ENCODE measurements at places on chromosomes 7 and 10. TPM values are rescaled to one million over a fixed set of nuclear protein-coding genes. Genes with fewer than 3 reads are reported as not detected.
A peak's percentile ranks its signal among the peaks of the same experiment; 100 is the strongest.

DNA sequence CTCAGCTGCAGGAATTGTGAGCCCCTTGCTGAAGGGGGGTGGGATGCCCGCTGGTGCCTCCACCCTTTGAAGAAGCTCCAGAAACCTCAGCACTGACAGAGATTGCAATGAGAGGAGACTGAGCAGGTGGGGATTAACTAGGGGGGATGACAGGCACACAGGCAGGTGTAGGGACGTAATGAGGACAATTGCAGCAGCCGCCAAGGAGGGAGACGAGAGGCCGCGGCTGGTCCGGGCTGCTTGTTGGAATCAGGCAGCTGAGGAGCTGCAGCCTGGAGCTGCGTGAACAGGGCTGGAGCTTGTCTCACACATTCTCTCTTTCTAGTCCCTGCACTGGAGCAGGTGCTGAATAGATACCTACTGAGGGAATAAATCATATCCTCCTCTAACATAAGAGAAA lies 122.0 kb upstream of the TCERG1L start:
- H3K27me3 ChIP-seq: no peaks in the 10 kb centered on the region
- no peak overlapping the region for H3K27ac ChIP-seq
- H3K4me3 ChIP-seq: no peak overlapping the region
- no peaks in the 10 kb centered on the region for H3K36me3 ChIP-seq

DNA sequence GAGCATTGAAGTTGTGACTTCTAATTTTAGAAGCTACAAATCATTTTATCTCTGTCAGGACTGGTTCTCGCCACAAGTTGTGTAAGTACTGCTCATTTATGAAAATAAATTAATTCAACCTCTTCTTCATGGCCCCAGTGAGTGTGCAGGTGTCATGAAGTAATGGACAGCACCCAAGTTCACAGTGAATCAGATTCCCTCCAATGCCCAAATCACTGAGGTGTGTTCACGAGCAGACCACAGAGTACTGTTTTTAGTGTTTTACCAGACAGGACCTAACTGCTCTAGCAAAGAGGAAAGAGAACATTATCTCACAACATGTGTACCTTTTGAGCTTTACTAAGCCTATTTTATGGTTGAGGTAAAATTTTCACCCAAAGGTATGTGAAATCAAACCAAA lies 980.0 kb downstream of the CNTNAP2 start:
- DNase-seq: no peak
- H3K4me1 ChIP-seq: no peaks in the 10 kb centered on the region
- no peak overlapping the region for H3K4me3 ChIP-seq
- no peaks in the 10 kb centered on the region for H3K36me3 ChIP-seq
- H3K27ac ChIP-seq: no peak overlapping the region

- H3K27me3 ChIP-seq: no peaks in the 10 kb centered on the region
- H3K36me3 ChIP-seq: no peaks in the 10 kb centered on the region
- H3K4me3 ChIP-seq: no peak overlapping the region
- peaks cover 8% of the 10 kb centered on the region for H3K4me1 ChIP-seq
- H3K27ac ChIP-seq: no peak overlapping the region
- no peak for DNase-seq
These were observed 22.8 kb downstream of the BRAF start for GRCh38 chr7:140901941-140902302.

GRCh38 chr10:69043931-69044531 lies 43.9 kb upstream of the SRGN start:
- H3K36me3 ChIP-seq: no peaks in the 10 kb centered on the region
- no peak for DNase-seq
- H3K27ac ChIP-seq: peak overlapping the region; percentile 61
- H3K4me1 ChIP-seq: peaks cover 47% of the 10 kb centered on the region
- H3K4me3 ChIP-seq: no peak overlapping the region
- no peaks in the 10 kb centered on the region for H3K27me3 ChIP-seq

DNA sequence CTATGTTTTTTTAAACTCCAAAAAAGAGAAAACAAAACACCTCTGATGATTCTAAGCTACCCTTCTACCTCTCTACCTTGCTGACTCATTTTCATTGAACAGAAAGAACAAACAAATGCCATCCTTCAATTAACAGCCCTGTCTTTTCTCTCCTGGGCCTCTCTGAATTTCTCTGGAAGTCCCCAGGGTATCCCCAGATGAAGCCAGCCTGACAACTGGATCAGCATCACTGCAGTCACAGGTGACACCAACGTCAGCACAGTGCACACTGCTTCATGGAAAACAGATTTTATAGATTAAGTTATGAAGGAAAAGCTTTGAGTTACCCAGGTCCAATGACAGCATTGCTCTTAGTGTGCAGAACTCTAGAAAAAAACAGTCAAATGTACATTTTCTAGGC lies 5.7 kb downstream of the HUS1 start:
- no peak overlapping the region for H3K4me3 ChIP-seq
- H3K27ac ChIP-seq: no peak overlapping the region
- peaks cover 5% of the 10 kb centered on the region for H3K4me1 ChIP-seq
- DNase-seq: no peak
- H3K27me3 ChIP-seq: no peaks in the 10 kb centered on the region

DNA sequence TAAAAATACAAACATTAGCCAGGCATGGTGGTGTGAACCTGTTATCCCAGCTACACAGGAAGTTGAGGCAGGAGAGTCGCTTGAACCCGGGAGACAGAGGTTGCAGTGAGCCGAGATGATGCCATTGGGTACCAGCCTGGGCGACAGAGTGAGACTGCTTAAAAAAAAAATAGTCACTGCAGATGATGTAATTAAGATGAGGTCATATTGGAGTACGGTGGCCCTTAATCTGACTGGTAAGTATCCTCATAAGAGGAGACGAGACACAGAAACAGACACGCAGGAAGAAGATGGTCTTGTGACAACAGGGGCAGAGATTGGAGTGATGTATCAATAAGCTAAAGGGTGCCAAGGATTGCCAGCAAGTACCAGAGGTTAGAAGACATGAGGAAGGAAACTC lies 156.0 kb downstream of the FAM107B start:
- no peak overlapping the region for H3K27ac ChIP-seq
- peaks cover 7% of the 10 kb centered on the region for H3K4me1 ChIP-seq
- no peak for DNase-seq
- no peaks in the 10 kb centered on the region for H3K27me3 ChIP-seq
- H3K4me3 ChIP-seq: no peak overlapping the region

- no peak for DNase-seq
- peak overlapping the region; percentile 57 for H3K4me3 ChIP-seq
- peaks cover 24% of the 10 kb centered on the region for H3K4me1 ChIP-seq
- peaks cover 53% of the 10 kb centered on the region for H3K27me3 ChIP-seq
- no peaks in the 10 kb centered on the region for H3K36me3 ChIP-seq
These were observed 608 bp downstream of the HHEX start for GRCh38 chr10:92690211-92690914.

DNA sequence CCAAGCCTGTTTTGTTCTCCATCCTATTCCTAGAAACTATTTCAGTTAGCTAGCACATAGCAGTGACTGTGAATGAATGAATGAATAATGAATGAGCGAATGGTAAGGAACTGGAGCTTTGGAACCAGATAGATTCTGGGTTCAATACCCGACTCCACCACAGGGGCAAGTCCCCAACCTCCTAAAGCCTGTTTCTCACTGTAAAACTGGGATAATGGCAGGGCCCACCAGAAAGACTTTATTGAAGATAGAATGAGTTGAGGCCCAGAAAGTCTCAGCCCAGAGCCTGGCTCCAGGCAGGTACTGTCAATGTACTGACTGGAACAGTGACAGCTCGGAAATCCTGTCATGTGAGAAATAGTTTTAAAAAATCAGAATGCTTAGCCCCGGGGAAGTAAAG lies 1.1 kb upstream of the CDH23 start:
- H3K36me3 ChIP-seq: no peaks in the 10 kb centered on the region
- H3K4me1 ChIP-seq: peaks cover 12% of the 10 kb centered on the region
- H3K27ac ChIP-seq: no peak overlapping the region
- no peak overlapping the region for H3K4me3 ChIP-seq

DNA sequence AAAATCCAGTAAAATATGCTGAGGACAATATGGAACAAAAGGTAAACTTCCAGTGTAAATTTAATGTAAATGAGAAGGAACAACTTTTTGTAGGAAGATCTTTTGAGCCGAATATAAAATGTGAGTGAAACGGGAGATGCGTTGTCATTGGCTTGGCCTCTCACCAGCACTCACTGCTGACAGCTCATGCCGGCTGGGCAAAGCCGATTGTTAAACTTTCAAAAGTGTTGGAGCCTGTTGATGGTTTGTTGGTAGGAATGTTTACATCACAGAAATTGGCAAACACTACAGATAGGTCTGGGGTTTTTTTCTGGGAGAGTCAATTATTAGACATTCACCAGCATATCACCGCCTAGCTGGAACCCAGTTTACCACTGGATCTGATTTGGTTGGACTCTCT lies 6.1 kb downstream of the PSTK start:
- H3K27me3 ChIP-seq: no peaks in the 10 kb centered on the region
- no peak overlapping the region for H3K27ac ChIP-seq
- H3K4me1 ChIP-seq: no peaks in the 10 kb centered on the region
- DNase-seq: no peak
- no peak overlapping the region for H3K4me3 ChIP-seq

DNA sequence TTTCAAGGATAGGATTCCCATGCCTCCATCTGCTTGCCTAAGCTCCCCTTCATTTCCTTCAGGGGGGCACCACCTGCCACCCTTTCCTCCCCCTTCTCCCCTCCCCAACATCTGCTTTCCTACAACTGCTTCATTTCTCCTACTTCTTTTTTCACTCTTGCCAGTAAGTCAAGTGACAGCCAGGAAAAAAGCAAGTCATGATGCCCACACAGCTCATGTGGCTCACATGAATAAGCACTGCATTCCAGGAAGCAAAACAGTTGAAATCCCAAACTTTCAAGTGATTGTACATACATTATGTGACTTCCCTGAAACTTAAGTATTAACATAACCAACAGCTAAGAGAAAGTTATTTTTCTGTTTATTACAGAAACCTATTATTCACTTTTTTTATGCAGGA lies 78.6 kb downstream of the TNS3 start:
- no peaks in the 10 kb centered on the region for H3K27me3 ChIP-seq
- DNase-seq: no peak
- H3K4me1 ChIP-seq: no peaks in the 10 kb centered on the region
- H3K36me3 ChIP-seq: no peaks in the 10 kb centered on the region
- no peak overlapping the region for H3K4me3 ChIP-seq

DNA sequence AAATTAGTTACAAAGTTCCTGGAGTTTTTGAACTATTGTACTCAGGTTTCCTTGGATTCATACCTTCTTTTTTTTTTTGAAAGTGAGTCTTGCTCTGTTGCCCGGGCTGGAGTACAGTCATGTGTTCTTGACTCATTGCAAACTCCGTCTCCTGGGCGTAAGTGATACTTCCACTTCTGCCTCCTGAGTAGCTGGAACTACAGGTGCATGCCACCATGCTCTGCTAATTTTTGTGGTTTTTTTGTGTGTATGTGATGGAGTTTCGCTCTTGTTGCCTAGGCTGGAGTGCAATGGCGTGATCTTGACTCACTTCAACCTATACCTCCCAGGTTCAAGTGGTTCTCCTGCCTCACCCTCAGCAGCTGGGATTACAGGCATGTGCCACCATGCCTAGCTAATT lies 22.3 kb downstream of the MCM10 start:
- no peak overlapping the region for H3K4me3 ChIP-seq
- no peaks in the 10 kb centered on the region for H3K4me1 ChIP-seq
- no peak overlapping the region for H3K27ac ChIP-seq
- no peaks in the 10 kb centered on the region for H3K27me3 ChIP-seq
- no peak for DNase-seq

DNA sequence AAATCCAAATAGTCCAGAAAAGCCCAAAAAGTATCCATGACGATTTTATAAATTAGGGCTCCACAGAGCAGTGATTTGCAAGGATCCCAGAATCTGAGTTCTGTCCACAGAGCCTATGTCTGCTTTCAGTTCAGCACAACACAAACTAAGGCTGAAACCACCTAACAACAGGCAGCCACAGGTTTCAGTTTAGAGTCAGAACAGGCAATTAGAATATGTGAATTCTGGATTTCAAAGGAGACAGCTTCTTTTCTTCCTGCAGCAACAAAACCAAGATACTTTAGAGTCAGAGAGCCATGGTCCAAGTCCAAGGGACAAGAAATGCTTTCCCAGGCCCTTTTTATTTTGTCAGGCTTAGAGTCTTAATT lies 23.6 kb downstream of the IFIT3 start:
- H3K4me3 ChIP-seq: no peak overlapping the region
- no peak for DNase-seq
- H3K27me3 ChIP-seq: no peaks in the 10 kb centered on the region
- peak overlapping the region; percentile 55 for H3K27ac ChIP-seq

GRCh38 chr10:22444219-22444788 lies 99.0 kb downstream of the SPAG6 start:
- H3K36me3 ChIP-seq: no peaks in the 10 kb centered on the region
- H3K4me1 ChIP-seq: no peaks in the 10 kb centered on the region
- DNase-seq: no peak
- no peaks in the 10 kb centered on the region for H3K27me3 ChIP-seq
- no peak overlapping the region for H3K27ac ChIP-seq
- H3K4me3 ChIP-seq: no peak overlapping the region

- DNase-seq: no peak
- no peak overlapping the region for H3K27ac ChIP-seq
- peaks cover 30% of the 10 kb centered on the region for H3K36me3 ChIP-seq
- H3K4me1 ChIP-seq: peaks cover 3% of the 10 kb centered on the region
These were observed 85.7 kb downstream of the DYNC2I1 start for GRCh38 chr7:158941821-158942605.

DNA sequence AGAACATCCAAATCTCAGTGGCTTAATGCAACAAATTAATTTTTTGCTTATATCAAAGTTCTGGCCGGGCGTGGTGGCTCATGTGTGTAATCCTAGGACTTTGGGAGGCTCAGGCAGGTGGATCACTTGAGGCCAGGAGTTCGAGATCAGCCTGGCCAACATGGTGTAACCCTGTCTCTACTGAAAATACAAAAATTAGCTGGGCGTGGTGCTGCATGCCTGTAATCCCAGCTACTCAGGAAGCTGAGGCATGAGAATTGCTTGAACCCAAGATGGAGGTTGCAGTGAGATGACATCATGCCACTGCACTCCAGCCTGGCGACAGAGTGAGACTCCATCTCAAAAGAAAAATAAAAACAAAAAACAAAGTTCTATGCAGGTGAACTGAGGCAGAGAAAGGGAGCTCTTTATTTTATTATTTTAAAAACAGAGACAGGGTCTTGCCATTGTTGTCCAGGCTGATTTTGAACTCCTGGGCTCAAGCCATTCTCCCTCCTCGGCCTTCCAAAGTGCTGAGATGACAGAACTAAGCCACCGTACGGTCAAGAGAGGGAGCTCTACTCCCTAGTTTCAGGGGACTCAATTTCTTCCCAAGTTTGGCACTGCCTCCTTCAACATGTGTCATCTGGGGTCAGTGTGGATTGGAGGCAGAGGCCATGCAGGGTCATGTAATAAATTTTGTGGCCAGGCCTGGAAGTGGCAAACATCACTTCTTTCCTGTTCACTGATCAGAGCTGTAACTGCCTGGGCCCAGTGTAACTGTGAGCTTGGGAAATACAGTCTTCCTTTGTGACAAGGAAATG lies 2.4 kb downstream of the ADCK2 start:
- DNase-seq: no peak
- H3K4me3 ChIP-seq: no peak overlapping the region
- H3K27me3 ChIP-seq: no peaks in the 10 kb centered on the region
- peaks cover 15% of the 10 kb centered on the region for H3K36me3 ChIP-seq
- peaks cover 7% of the 10 kb centered on the region for H3K4me1 ChIP-seq

- H3K27ac ChIP-seq: no peak overlapping the region
- no peaks in the 10 kb centered on the region for H3K36me3 ChIP-seq
- no peak for DNase-seq
- no peak overlapping the region for H3K4me3 ChIP-seq
- H3K27me3 ChIP-seq: no peaks in the 10 kb centered on the region
These were observed 407.7 kb downstream of the SH2D4B start for GRCh38 chr10:80945264-80945880.

Gene BAZ1B
- total RNA-seq: 50.1 TPM

Gene ITPRID1
- 0.05 TPM for total RNA-seq

Gene ATOH7
- 0.05 TPM for total RNA-seq

Gene CPN1
- total RNA-seq: not detected

Gene SRRM3
- 0.05 TPM for total RNA-seq

Gene GNGT1
- 0.76 TPM for total RNA-seq

Gene CPVL
- total RNA-seq: 125 TPM

Gene ANKRD2
- 0.05 TPM for total RNA-seq

All from thymus (tissue), 14 donors.